ENCODE measurements at places on chromosomes 7 and 10. TPM values are rescaled to one million over a fixed set of nuclear protein-coding genes. Genes with fewer than 3 reads are reported as not detected.

DNA sequence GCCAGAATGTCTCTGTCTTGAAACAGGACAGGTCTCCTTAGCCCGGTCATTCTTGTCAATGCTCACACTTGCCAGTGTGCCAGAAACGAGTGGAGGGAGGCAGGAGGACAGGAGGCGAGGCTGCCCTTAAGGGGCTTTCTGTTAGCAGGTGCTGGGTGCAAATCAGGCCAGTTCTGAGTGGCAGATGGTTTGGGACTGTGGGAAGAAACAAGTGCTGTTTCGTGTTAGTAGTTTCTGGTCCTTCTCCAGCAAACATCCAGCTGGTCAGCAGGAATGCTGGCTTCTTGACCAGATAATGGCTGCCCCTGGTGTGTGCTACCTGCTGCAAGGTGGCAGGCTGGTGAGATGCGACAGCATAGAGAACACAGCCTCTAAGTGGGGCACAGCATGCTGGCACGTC lies 8.2 kb upstream of the NDUFB2 start:
- no peaks in the 10 kb centered on the region for H3K27me3 ChIP-seq
- DNase-seq, result no peak
- no peaks in the 10 kb centered on the region for H3K36me3 ChIP-seq
- no peaks in the 10 kb centered on the region for H3K4me1 ChIP-seq
- H3K4me3 ChIP-seq, result no peak overlapping the region

GRCh38 chr10:113517165-113517900 lies 35.5 kb upstream of the HABP2 start:
- no peak for DNase-seq
- H3K36me3 ChIP-seq, result no peaks in the 10 kb centered on the region
- H3K27me3 ChIP-seq, result no peaks in the 10 kb centered on the region
- no peak overlapping the region for H3K4me3 ChIP-seq
- H3K27ac ChIP-seq, result no peak overlapping the region

GRCh38 chr7:83541187-83541960 lies 107.6 kb downstream of the SEMA3E start:
- H3K4me3 ChIP-seq, result no peak overlapping the region
- H3K27me3 ChIP-seq, result no peaks in the 10 kb centered on the region
- no peaks in the 10 kb centered on the region for H3K36me3 ChIP-seq
- no peaks in the 10 kb centered on the region for H3K4me1 ChIP-seq
- H3K27ac ChIP-seq, result no peak overlapping the region
- no peak for DNase-seq

GRCh38 chr10:121332829-121333765 lies 265.1 kb downstream of the FGFR2 start:
- no peaks in the 10 kb centered on the region for H3K36me3 ChIP-seq
- no peaks in the 10 kb centered on the region for H3K27me3 ChIP-seq
- DNase-seq, result no peak
- H3K27ac ChIP-seq, result no peak overlapping the region
- H3K4me3 ChIP-seq, result no peak overlapping the region
- peaks cover 19% of the 10 kb centered on the region for H3K4me1 ChIP-seq

GRCh38 chr7:2259480-2259879 lies 17.5 kb downstream of the NUDT1 start:
- DNase-seq, result no peak
- no peaks in the 10 kb centered on the region for H3K36me3 ChIP-seq
- no peak overlapping the region for H3K27ac ChIP-seq
- no peaks in the 10 kb centered on the region for H3K27me3 ChIP-seq
- no peaks in the 10 kb centered on the region for H3K4me1 ChIP-seq
- no peak overlapping the region for H3K4me3 ChIP-seq

DGKI gene
- 0.39 TPM for total RNA-seq

H2BK1 gene
- total RNA-seq, result not detected

STK17A gene
- total RNA-seq, result 28.0 TPM

LGI1 gene
- total RNA-seq, result 0.28 TPM

Data from GM23338 (cell line).